ENCODE measurements at places on chromosomes 4 and X. TPM values are rescaled to one million over a fixed set of nuclear protein-coding genes. Genes with fewer than 3 reads are reported as not detected.

GRCh38 chrX:155841232-155841631, 39.9 kb upstream of the VAMP7 start:
- no peak for DNase-seq

GPC4 gene
- 22.2 TPM for total RNA-seq

GRCh38 chr4:69831646-69832325, 28.2 kb downstream of the SULT1E1 start:
- DNase-seq = no peak

- no peak for DNase-seq
Measured at GRCh38 chr4:76195326-76195725, 18.3 kb downstream of the SCARB2 start.
